Stimulated activated CD4-positive, alpha-beta T cell treated with anti-CD3 and anti-CD28 coated beads, Interleukin-2, amount 100 ng/mL, for 48 hours (primary cell): ENCODE measurements at places on chromosomes 13 and 19.
A peak's percentile ranks its signal among the peaks of the same experiment; 100 is the strongest.

DNA sequence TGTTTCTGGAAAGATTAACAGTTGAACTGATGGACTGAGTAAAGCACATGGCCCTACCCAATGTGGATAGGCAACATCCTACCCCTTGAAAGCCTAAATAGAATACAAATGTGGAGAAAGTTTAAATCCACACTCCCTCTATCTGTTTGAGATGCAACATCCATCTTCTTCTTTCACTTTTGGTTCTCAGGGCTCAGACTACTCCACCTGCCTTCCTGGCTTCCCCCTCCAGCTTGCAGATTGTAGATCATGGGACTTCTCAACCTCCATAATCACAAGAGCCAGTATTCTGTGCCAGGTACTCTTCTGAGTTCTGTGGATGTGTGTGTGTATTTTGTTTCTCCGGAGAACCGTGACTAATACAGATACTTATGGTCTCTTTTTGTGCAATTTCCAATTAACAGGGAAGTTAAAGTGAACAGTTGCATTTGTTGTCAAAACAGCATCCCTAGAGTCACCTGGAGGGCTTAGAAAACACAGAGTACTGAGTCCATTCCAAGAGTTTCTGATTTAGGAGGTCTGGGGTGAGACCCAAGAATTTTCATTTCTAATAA is 590.3 kb upstream of the MIR17HG start:
- no peak for DNase-seq

- no peak for DNase-seq
Measured at GRCh38 chr13:85685436-85685835, 113.8 kb downstream of the SLITRK6 start.

GRCh38 chr13:39665763-39666162 is 10.3 kb downstream of the COG6 start:
- DNase-seq: no peak

- DNase-seq: no peak
Measured at GRCh38 chr13:43159026-43159461, 135.7 kb downstream of the DNAJC15 start.

DNA sequence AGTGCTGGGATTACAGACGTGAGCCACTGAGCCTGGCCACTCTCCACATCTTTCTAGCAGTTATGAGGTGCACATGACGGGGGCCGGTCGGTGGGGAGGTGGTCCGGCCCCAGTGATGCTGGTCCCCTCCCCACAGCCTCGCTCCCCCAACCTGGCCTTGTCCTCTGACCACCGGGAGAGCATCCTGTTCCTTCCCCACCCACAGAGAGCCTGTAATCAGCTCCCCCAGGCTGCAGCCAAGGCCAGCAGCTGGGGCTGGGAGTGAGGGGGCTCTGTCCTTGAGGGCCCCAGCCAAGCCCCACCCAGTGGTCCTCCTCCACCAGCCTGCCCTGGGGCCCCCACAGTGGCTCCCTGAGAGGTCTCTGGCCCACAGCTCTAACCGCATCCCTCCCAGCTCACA is 3.0 kb upstream of the INSL3 start:
- DNase-seq: no peak

DNA sequence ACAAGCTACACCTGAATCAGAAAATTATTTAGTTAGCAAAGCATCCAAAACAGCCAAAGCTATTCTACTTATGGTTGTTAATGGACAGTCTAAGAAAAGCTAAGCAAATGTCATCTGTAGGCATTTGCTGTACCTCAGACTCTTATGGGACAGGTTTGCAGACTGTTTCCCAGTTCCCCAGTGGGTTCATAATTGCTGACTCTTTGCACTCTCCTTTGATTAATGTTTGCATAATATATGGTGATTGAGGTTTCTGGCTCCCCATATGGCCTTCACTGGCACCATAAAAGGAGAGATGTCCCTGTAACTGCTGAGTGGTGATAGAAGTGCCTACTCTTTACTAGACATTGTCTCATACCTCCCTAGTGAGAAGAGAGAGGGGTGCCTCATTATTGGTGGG is 142.1 kb downstream of the GPC6 start:
- DNase-seq: no peak

GRCh38 chr19:17156947-17157302 is 58.2 kb upstream of the USE1 start:
- no peak for DNase-seq

DNA sequence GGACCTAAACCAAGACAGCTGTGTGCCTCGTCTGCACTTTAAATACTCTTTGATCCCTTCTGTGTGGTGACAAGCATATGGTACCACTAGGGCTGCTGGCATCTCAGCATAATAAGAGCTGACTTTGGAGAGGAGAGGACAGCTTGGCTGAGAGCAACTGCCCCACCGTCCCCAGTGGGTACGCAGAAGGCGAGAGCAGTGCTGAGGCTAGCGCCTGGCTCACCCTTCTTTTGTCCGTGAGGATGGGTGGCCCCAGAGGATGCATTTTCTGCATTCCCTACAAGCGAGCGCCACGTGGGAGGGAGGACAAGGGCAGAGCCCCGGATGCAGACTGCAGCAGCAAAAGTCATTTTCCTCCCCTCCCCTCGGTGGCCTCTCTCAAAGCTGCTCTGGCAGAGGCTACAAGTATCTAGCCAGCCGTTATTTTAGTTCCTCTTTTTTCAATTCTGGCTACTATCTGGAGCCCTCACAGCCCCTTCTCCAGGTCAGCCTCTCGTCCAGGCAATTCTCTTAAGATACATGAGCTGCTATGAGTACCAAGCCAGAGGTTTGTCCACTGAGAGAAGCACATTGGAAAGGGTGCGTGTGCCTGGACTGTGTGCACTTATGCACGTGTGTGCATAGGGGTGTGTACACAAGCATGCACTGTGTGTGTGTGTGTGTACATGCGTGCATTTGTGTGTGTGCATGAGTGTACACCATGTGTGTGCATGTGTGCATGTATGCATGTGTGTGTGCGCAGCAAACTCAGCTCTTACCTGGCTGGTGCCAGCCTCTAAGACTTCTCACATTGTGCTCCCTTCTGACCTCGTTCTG is 51.3 kb downstream of the RAB20 start:
- DNase-seq: no peak

DNA sequence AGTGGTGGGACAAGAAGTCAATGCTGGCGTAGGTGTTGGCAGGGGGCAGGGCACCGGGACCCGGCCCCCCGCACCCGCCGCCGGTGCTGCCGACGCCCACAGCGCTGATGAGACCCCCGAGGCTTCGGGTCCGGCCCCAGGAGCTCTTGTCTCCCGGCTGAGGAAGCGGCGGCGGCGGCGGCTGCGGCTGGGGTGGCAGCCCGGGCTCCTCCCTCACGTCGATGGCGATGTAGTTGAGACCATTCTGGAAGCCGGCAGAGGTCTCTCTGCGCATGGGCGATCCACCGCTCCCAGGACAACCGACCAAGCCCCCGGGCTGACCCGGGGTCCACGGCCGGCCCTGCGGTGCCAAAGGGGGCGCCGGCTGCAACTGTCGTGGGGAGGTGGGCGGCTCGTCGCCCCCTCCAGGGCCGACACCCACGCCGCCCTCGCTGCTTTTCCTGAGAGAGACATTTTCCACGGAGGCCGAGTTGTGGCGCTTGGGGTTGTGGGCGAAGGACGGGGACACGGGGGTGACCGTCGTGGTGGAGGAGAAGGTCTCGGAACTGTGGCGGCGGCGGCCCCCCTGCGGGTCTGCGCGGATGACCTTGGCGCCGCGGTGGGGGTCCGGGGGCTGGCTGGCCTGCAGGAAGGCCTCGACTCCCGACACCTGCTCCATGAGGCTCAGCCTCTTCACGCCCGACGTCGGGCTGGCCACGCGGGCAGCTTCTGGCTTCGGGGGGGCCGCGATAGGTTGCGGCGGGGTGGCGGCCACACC is 4.1 kb downstream of the IRS2 start:
- no peak for DNase-seq

GRCh38 chr19:33214596-33214995 is 11.1 kb downstream of the SLC7A10 start:
- no peak for DNase-seq

DNA sequence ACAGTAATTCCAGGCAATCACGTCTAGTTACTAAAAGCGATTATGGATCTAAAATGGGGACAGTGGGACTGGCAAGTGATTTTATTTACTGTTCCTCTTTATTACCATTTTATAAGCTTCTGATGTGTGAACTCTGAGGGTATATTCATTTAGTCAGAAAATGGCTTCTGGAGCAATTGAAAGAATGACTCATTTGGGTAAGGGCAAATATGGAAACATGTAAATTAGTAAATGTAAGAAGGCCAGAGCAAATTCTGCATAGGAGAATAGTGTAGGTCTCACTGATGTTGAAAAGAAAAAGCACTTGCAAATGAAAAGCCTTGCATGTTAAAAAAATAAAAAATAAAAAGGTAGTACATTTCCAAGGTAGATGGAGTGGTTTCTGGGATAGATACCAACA is 262.2 kb downstream of the KLF5 start:
- no peak for DNase-seq

DNA sequence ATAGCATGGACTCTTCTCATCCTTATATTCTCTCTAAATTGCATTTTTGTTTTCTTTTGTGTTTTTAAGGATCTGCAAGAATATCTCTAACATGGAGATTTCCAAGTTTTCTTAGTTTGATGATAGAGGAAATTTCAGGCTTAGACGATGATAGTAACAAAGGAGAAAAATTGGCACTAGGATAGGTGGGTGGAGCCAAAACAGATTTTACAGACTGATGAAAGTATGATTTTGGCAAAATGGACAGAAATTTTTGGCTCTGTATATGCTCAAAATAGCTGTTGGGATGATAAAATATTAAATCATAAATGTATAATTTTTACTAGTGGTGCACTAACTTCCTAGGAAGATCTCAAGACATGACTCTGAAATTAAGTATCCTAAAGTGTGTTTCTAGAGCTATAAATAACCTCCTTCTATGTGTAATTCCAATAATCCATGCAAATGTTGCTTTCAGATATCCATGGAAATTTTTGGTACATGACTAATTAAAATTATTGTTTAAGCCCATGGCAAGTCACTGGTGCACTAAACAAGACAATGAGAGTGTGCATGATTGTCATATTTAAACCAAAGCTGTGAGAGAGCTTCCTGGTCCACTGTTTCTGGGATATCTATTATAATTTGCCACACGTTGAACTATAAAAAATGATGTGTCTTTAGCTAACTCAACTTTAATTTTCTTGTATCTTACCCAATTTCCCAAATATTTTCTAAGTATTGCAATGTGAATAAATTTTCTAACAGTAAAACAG is 55.8 kb upstream of the NBEA start:
- DNase-seq: no peak

GRCh38 chr13:110560601-110561343 is 750 bp downstream of the RAB20 start:
- peak; percentile 6 for DNase-seq

DNA sequence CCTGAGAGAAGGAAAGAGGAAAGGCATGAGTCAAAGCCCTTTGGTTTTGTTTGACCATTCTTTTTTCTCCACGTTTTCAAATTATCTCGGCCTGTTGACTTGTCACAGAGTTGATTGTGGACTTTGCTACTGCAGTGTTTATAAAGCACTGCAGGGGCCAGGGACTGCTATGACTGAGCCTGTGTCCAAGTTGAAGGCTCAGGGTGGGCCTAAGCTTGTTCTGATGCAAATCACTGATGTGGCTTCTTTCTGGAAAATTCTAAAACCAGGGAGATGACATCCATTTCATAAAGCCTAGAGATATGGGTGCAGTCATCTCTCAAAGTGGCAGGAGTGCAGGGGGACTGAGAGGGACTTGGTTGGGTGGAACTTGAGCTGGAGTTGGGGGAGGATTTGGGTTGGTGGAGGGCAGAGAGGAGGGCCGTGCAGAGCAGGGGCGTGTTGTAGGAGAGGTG is 1.2 kb upstream of the CXCL17 start:
- no peak for DNase-seq

- no peak for DNase-seq
Measured at GRCh38 chr13:25468325-25469168, 96.8 kb downstream of the ATP8A2 start.

GRCh38 chr19:30667227-30667626 is 295.0 kb downstream of the ZNF536 start:
- no peak for DNase-seq

DNA sequence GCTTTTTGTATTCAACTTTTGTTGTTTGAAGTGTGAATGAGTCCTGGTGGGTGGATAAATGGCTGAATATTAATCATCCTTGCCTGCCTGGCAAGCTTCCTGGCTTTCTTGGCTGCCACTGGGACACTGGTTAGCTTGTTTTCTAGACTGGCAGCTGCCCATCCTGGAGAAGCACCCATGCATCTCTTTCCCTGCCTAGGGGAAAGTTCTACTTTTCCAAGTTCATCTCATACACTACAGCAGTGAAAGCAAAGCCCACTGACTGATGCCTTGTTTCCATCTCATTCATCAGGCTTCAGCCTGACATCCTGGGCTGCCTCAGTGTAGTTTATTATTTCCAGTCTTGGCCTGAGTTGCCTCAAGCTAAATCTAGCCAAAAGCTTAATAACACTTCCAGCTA is 244.8 kb downstream of the PCDH20 start:
- DNase-seq: no peak

GRCh38 chr13:40206241-40207000 is 460.0 kb downstream of the FOXO1 start:
- DNase-seq: no peak

- DNase-seq: peak; percentile 6
Measured at GRCh38 chr13:44373601-44374347, at the start of gene SERP2. SERP2 (plus strand) TSS chr13:44373824; CDS start chr13:44374026, 202 bp downstream.

- DNase-seq: no peak
Measured at GRCh38 chr13:58706421-58706820, 1074.9 kb downstream of the PCDH17 start.

DNA sequence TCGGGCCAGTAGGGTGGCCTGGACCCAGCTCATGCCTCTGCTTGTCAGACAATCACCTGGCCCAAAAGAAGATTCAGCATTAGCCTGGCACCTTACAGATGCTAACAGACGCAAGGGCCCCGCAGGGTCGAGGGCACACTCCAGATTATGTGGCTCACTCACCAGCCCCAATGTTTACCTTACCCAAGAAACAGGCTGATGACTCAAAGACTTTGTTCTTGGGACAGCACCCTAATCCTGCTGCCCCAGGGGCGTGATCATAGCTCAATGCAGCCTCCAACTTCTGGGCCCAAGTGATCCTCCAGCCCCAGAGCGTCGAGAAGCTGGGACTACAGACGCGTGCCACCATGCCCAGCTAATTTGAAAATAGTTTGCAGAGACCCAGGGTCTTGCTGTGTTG is 9.8 kb downstream of the ECSIT start:
- no peak for DNase-seq

DNA sequence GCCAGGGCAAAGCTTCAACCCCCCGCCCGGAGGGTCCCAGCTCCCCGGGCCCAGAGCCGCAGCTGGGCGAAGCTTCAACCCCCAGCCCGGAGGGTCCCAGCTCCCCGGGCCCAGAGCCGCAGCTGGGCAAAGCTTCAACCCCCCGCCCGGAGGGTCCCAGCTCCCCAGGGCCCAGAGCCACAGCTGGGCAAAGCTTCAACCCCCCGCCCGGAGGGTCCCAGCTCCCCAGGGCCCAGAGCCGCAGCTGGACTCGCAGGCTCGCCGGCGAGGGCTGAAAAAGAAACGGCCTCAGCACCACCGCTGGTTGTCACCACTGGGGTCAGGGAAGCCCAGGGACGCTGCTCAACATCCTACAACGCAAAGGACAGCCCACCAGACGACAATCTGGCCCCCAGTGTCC is 5.2 kb downstream of the REXO1 start:
- no peak for DNase-seq

GRCh38 chr13:73556902-73557301 is 498.1 kb downstream of the KLF5 start:
- no peak for DNase-seq
